ENCODE measurements at places on chromosomes 16 and 17. TPM values are rescaled to one million over a fixed set of nuclear protein-coding genes. Genes with fewer than 3 reads are reported as not detected.
A peak's percentile ranks its signal among the peaks of the same experiment; 100 is the strongest.

DNA sequence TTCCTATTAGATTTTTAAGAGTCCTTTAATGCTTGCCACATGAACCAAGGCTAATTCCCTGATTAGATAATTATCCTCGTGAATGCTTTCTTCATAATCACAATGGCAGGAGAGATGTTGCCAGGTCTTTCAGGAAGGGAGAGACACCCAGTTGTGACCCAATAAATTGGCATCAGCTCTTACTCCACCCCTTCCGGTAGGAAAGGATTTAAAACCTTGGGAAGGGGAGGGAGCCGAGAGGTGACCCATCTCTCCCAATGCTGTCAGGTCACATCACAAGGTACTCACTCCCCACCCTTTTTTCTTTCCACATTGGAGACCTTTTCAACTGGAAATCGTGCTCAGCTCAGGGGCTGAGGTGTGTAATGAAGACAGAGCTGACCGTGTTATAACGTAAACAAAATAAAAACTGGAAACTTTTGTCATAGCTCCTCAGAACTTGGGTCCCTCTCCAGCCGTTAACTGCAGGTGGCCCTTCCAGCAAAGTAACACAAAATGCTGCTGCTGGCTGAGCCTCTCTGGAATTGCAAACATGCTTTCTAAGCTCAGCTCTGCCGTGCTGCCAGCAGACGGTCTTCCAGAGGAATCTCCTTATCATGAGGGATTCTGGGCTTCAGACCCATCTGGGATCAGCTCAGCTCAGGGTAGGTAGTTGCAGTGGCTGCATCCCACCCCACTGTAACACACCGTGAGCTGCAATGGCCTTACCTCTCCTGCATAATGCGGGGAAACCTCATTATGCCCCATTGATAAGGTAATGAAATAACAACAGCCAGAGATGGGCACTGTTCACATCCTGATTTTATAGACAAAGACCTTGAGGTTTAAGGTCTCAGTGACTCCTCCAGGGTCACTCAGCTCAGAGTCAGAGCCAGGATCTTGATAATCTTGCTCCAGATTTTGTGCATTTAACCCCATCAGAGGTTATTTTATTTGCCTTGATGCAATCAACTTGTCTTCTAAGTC is 15.6 kb downstream of the TMEM100 start:
- DNase-seq: no peak

- H3K27ac ChIP-seq: no peak overlapping the region
- DNase-seq: no peak
- H3K27me3 ChIP-seq: peaks cover 11% of the 10 kb centered on the region
- no peaks in the 10 kb centered on the region for H3K4me1 ChIP-seq
These were observed 67.4 kb downstream of the CDH11 start for GRCh38 chr16:65054457-65054856.

GRCh38 chr17:73591296-73592078 is 52.8 kb downstream of the SDK2 start:
- H3K36me3 ChIP-seq: no peaks in the 10 kb centered on the region
- no peak overlapping the region for H3K4me3 ChIP-seq
- peaks cover 14% of the 10 kb centered on the region for H3K4me1 ChIP-seq
- no peak overlapping the region for H3K27ac ChIP-seq
- H3K27me3 ChIP-seq: peaks cover 28% of the 10 kb centered on the region

DNA sequence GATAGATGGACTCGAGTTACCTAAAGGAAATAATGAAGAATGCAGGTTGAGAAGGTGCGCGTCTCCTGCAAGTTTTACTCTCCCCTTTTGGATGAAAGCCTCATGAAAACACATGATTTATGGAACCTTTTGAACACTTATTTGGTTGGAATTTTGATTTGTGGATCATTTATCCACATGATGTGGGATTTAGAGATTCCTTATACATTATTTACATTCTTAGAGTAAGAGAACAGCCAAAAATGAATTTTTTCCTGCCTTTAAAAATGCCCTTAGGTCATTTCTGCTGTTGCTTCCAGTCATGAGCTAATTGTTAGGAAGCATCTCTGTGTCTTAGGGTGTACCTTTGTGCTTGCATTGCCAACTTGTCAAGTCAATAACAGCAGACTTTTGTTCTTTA is 99.9 kb downstream of the RPTOR start:
- no peaks in the 10 kb centered on the region for H3K27me3 ChIP-seq
- no peak for DNase-seq
- H3K4me3 ChIP-seq: no peak overlapping the region
- no peak overlapping the region for H3K27ac ChIP-seq

DNA sequence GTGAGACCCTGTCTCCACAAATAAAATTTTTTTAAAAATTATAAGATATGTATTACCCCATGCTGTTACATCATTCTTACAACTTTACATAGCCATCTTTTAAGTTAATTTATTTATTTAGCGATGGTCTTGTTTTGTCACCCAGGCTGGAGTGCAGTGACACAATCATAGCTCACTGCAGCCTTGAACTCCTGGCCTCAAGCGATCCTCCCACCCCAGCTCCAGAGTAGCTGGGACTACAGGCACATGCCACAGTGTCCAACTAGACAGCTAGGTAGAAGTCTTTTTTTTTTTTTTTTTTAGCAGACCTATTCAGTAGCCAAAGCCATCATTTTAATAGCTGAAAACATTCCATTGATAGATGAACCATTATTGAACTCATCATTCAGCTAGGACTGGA is 92.7 kb downstream of the NDE1 start:
- no peak overlapping the region for H3K27ac ChIP-seq
- no peaks in the 10 kb centered on the region for H3K4me1 ChIP-seq
- DNase-seq: no peak
- H3K27me3 ChIP-seq: no peaks in the 10 kb centered on the region

GRCh38 chr17:45668316-45668715 is 115.8 kb upstream of the CRHR1 start:
- no peak overlapping the region for H3K4me3 ChIP-seq
- H3K36me3 ChIP-seq: no peaks in the 10 kb centered on the region
- H3K27me3 ChIP-seq: peaks cover 86% of the 10 kb centered on the region
- DNase-seq: no peak
- no peaks in the 10 kb centered on the region for H3K4me1 ChIP-seq
- no peak overlapping the region for H3K27ac ChIP-seq

DNA sequence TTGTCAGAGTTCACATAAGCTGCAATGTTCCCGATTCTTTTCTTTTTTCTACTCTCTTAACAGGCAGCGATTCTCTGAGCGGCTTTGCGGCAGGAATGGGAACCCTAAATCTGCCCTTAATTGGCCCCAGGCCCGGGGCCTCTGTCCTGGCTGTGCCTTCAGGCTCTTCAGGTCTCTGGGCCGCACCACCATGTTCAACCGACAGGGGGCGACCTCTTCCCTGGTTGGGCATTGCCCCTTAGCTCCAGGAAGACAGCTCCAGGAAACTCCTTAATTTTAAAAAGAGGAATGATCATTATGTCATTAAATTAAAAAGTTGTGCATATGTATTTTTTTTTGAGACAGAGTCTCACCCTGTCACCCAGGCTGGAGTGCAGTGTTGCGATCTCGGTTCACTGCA is 20.3 kb downstream of the CACNG5 start:
- H3K4me1 ChIP-seq: peaks cover 4% of the 10 kb centered on the region
- no peaks in the 10 kb centered on the region for H3K36me3 ChIP-seq
- no peak overlapping the region for H3K27ac ChIP-seq

DNA sequence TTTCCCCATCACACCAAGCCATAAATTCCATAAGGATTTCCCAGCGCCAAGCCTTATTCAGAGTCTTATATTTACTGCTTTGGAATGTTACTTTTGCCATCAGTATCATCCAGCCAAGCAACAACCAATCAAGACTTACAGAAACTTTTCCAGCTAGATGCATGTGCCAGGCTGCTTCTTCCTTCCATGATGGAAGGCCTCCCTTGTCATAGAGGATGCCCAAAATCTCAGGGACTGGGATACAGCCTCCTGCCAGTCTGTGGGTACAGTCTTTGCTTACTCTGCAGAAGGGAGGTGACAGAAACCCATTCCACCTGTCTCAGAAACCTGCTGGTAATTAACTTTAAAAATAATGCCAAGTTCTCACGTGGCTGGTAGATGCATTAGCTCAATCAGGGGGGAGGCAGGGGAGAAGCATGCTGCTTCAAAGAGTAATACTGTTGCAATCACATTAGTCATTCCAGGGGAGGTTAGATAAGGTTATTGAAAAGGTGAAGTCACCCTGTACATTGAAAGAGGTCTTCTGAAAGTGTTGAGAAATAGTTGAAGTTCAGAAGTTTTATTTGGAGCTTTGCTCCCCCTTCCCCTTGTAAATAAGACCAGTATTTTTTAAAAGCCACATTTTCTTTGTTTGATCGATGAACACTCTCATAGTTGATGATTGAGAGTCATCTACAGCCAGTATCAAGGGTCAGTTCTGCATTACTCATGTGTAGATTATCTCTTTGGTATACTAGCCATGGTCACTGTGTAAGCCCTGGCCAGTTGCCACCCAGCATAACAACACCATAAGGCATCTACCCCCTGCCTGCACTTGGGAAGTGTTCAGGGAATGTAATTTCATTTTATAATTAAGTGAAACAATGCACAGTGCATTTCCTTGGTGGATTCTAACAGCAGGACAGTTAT is 22.2 kb downstream of the HLF start:
- H3K4me1 ChIP-seq: peaks cover 88% of the 10 kb centered on the region
- no peaks in the 10 kb centered on the region for H3K27me3 ChIP-seq
- no peak overlapping the region for H3K4me3 ChIP-seq
- DNase-seq: no peak

DNA sequence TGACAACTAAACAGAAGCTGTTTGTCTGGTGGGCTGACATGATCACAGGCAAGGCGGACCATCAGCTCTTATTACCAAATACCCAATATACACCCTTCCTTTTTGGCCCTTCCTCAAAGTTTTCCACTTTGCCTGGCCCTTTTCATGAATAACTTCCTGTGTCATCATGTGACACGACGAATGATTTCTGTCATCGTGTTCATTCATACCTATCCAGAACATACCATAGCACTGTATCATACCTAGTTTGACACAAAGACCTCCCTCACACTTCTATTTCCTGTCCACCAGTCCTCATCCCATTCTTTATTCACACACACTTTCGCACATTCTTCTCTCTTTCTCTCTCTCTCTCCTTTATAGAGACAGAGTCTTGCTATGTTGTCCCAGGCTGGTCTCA is 131.8 kb downstream of the STX8 start:
- no peaks in the 10 kb centered on the region for H3K27me3 ChIP-seq
- no peaks in the 10 kb centered on the region for H3K36me3 ChIP-seq
- H3K4me1 ChIP-seq: peaks cover 7% of the 10 kb centered on the region
- DNase-seq: no peak

DNA sequence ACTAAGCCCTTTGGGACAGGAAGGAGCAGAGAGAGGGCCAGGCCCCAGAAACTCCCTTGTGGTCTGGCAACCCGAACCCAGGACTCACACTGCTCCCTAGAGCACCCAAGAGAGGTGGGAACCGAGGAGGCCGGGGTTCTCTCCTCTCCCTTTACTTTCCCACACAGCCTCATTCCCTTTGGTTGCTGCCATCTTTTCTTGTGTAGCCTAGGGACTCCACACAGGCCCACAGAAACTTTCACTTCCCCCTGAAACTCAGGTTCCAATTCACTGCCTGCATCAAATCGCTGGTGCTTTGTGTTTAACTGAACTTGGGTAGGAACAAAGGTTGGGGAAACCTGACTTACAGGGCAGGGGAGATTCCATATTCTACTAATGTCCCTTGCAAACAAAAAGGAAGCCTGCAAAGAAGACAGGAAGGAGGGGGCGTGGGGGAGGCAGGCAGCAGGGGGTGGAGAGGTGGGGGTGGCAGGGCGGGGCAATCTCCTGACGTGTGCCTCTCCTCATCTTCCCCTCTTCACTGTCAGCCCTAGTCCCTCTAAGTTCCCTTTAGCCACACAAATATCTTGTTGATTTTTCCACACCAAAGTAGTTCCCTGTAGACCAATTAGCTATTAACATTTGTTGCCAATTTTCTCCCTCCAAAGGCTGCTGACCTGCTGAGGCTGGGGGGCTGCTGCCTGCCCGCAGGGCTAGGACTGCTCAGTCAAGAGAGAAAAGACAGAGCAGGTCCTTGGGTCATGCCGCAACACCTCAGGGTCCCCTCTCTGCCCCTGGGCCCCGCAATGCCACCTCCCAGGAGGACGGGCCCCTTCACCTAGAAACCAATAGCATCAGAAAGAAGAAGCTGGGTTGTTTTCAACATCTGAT is 8.0 kb downstream of the ST3GAL2 start:
- H3K4me1 ChIP-seq: peaks cover 96% of the 10 kb centered on the region
- no peaks in the 10 kb centered on the region for H3K27me3 ChIP-seq
- H3K27ac ChIP-seq: peak overlapping the region; percentile 93
- DNase-seq: no peak

DNA sequence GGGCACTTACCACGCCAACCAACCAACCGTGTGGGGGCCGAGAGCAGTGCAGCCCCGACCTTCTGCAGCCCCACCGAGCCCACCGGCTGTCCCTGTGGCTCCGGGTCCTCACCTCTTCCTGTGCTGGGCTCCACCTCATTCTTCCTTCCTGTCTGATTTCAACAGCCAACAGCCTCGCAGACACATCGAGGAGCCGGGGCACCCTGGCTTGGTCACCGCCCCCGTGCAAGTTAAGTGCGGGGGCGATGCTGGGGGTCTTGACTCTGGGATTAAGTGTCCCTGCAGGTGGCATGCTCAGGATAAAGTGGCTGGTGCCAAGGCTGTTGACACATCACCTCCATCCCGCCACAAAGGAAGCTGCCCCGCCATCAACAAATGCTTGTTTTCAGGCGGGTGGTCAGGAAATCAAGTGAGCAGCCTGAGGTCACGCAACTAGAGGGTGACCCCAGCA is at the start of gene NLRC3:
NLRC3 (minus strand) TSS at position 102 of the 451 bp plus-strand sequence. CDS start 12,367 bp downstream, outside the sequence.
- peak within 1 kb of the TSS; percentile 65 for H3K27ac ChIP-seq
- peak within 1 kb of the TSS; percentile 54 for H3K4me3 ChIP-seq
- no peak for DNase-seq

GRCh38 chr17:41777574-41778188 is 8.8 kb downstream of the JUP start:
- peak overlapping the region; percentile 39 for H3K4me3 ChIP-seq
- peak; percentile 83 for DNase-seq
- H3K36me3 ChIP-seq: peaks cover 8% of the 10 kb centered on the region
- H3K27me3 ChIP-seq: no peaks in the 10 kb centered on the region
- H3K4me1 ChIP-seq: peaks cover 100% of the 10 kb centered on the region

DNA sequence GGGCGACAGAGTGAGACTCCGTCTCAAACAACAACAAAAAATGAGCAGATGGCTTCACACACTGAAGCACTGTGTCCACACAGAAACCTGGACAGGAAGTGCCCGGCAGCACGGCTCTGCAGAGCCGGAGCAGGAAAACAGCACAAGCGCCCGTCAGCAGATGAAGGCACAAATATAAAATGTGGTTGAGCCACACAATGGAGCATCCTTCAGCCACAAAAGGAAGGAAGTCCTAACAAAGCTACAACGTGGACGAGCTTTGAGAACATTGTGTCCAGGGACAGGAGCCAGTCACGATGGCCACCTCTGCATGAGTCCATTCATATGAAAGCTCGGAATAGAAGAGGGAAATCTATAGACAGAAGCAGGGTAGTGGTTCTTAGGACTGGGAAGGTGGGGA is 15.7 kb downstream of the RHBDF2 start:
- no peak overlapping the region for H3K4me3 ChIP-seq
- H3K27me3 ChIP-seq: no peaks in the 10 kb centered on the region
- H3K36me3 ChIP-seq: peaks cover 14% of the 10 kb centered on the region

GRCh38 chr16:55839115-55839514 is 6.2 kb upstream of the CES1 start:
- H3K4me1 ChIP-seq: peaks cover 10% of the 10 kb centered on the region
- H3K27ac ChIP-seq: no peak overlapping the region
- no peak overlapping the region for H3K4me3 ChIP-seq
- DNase-seq: no peak
- H3K36me3 ChIP-seq: no peaks in the 10 kb centered on the region

ATP2A1 gene
- 0.38 TPM for total RNA-seq

PMP22 gene
- total RNA-seq: 135 TPM

ABHD15 gene
- 5.9 TPM for total RNA-seq

AXIN2 gene
- 21.0 TPM for total RNA-seq

ZDHHC1 gene
- total RNA-seq: 2.9 TPM

CAVIN1 gene
- total RNA-seq: 205 TPM

CAMKK1 gene
- total RNA-seq: 5.5 TPM

TPSB2 gene
- 3.6 TPM for total RNA-seq

VTN gene
- 40.4 TPM for total RNA-seq

HBA2 gene
- total RNA-seq: 59.1 TPM

SLC52A1 gene
- total RNA-seq: not detected

Measured in left ventricle myocardium inferior (tissue), 1 donor.